ENCODE measurements at places on chromosomes 6 and 20.

DNA sequence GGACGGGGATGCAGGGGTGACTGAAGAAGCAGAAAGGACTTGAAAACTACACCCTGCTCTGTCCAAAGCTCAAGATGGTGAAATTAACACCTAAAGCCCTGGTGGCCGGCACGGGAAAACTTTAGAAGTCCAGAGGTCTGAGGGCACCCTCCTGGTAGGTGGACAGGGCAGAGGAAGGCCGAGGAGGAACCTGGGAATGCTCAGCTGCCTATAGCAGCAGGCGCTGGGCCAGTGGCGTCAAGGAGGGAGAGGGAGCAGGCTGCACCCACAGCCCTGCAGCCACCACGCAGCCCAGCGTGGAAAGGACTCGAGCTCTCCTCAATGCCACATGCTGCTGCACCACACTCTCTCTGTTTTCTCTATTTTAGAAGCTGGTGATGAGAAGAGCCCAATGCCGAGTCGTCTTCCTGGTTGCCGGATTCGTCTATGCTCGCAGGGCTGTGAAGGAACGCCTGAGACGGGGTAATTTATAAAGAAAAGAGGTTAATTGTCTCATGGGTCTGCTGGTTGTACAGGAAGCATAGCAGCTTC, 248.3 kb upstream of the AFDN start:
- no peak for DNase-seq

DNA sequence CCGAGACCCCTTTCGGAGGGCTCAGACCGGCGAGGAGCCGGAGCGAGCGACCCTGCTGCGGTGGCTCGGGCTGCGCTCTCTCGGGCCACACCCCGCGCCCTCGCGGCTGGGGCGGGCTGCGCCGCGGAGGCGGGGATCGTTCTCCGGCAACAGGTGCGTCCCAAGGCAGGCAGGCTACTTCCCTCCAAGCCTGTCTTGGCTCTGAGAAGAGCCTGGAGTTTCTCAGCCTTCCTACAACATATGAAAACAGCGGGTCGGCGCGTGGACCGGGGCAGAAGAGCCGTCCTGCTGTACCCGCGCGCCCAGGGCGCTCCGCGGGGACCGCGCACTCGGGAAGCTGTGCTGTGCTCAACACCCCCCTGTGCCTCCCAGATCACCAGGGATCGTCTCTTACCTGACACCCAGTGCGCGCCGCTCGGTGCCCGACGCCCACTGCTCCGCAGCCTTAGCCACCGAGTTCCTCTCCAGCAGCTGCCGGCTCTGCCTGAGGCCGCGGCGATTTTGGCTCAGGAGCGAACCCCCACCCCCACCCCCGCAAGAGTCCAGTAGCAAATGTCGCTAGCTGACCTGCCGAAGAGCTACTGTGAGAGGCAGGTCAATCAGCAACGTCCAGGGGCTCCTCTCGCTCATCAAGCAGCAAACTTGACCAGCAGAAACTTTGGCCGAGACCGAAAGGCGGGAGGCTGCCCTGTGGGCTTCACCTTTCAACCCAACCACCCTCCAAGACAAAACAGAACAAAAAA, 3.7 kb upstream of the OLIG3 start:
- DNase-seq = peak; percentile 30

DNA sequence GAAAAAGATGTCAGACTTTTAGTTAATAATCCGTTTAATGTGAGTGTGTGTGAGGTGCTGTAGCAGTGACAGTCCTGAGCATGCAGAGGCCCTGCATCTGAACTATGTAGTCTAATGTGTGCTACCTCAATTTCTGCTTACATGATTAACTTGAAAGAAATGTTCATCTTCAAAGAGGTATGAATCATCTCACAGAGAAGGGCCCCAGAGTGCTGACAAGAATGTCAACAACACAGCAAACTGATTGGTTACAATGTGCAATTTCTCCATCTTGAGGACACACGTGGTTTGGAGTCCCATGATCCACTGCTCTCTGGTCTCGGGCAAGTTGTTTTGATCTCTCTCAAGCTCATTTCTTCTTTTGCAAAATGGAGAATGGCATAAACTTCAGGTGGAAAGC, 61.7 kb upstream of the EMILIN3 start:
- DNase-seq = peak; percentile 11

DNA sequence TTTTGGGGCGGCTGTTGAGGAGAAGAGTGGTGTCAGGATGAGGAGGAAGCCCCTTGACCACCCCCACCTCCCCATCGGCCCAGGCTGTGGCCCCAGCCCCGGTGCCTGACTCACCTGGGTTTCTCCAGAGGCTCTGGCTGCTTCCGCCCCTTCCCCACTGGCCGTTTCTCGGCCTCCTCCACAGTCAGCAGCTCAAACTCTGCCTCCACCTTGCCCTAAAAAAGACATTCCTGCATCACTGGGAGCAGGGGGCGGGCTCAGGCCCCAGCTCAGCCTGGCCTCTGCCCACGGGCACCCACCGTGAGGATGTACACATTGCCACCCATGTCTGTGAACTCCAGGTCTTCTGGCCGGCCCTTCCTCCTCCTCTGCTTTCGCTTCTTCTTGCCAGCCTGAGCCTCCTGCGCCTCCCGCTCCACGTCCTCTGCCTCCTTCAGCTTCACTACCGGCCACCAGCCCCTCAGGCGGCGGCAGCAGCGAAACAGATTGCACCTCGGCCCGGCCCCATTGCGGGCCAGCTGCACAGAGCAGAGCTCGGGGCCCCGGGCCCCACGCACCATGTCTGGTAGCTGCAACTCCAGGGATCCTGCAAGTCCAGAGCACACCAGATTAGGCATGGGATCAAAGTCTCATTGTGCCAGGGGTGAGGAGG, 17.3 kb downstream of the ERGIC3 start:
- no peak for DNase-seq

DNA sequence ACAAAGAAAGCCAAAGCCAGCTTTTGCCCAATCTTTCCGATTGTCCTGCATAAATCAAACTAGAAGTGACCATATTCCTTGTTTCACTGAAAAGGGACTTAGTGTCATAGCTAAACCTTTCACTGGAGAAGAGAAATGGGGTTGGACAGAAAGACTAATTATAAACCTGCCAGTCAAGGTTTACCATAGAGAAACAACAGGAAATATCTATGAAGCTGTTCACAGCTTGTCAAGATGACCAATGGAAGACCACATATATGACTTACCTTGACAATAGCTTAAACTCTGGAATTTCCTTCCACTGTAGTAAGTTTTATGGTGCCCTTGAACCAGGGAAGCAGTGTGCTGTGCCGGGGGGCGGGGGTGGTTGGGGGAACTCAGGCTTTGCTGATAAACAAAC, 107.7 kb upstream of the PHACTR1 start:
- no peak for DNase-seq

GRCh38 chr6:81750681-81751387, 1.6 kb downstream of the TENT5A start:
- DNase-seq = no peak

DNA sequence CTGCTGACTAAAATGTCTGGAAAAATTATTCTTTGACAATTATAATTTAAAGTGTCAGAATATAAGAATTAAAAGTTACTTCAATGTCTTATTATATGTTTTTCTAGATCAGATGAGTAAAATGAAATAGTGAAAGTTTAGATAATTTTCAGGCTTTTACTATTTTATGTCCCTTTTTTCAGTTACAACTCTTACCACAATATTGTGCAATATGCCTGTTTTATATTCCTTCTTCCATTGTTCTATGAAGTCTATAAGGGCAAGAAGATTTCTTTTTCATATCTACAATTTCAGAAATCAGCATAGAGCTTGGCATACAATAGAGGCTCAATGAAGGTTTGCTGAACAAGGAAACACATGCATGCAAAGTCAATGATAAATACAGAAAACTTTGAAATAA, 401.2 kb upstream of the HTR1E start:
- DNase-seq = no peak

- no peak for DNase-seq
Measured at GRCh38 chr6:158808941-158809678, 10.1 kb downstream of the EZR start.

GRCh38 chr6:121711472-121711871, 276.0 kb downstream of the GJA1 start:
- DNase-seq = no peak

DNA sequence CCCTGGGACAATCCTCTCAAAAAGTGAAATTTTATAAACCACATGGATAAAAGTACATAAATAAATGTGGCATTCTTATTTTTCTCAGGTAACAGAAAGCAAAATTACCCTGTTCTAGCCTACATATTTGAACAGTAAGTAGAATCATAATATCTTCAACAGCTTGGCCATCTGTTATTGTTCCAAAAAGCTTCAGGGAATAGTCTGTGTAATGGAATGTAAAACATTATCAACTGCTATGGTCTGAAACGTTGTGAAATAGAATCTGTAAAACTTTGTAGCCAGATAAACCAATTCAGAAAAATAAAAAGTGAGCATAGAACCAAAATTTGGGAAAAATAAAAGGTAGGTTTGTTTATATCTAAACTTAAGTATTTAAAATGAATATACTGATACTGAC, 114.7 kb downstream of the THEMIS start:
- DNase-seq = no peak

- DNase-seq = no peak
Measured at GRCh38 chr6:44034391-44034861, 92.8 kb downstream of the MRPL14 start.

- no peak for DNase-seq
Measured at GRCh38 chr6:145086197-145086596, 649.1 kb downstream of the EPM2A start.

DNA sequence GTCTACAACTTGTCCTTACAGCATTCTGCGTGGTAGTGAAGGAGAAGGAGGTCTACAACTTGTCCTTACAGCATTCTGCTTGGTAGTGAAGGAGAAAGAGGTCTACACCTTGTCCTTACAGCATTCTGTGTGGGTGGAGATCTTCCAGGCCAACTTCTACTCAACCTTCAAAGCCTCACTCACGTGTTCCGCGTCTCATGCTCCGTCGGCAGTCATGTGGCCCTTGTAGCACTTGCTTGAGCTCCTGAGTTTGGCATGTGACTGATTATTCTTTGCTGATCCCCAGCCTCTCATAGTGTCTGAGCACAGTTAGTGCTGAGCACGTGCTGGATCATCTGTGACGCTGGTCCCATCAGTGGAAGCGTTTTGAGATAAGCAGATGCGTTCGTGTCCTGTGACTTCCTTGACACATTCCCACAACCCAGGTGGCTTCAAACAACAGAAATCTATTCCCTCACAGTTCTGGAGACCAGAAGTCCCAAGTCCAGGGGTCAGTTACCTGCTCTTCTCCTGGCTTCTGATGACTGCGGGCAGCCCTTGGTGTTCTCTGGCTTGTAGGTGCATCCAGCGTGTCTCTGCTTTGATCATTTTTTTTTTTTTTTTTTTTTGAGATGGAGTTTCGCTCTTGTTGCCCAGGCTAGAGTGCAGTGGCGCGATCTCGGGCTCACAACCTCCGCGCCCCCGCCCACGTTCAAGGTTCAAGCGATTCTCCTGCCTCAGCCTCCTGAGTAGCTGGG, 2.6 kb downstream of the SS18L1 start:
- DNase-seq = no peak

- DNase-seq = no peak
Measured at GRCh38 chr6:87575423-87575822, 14.4 kb downstream of the RARS2 start.

DNA sequence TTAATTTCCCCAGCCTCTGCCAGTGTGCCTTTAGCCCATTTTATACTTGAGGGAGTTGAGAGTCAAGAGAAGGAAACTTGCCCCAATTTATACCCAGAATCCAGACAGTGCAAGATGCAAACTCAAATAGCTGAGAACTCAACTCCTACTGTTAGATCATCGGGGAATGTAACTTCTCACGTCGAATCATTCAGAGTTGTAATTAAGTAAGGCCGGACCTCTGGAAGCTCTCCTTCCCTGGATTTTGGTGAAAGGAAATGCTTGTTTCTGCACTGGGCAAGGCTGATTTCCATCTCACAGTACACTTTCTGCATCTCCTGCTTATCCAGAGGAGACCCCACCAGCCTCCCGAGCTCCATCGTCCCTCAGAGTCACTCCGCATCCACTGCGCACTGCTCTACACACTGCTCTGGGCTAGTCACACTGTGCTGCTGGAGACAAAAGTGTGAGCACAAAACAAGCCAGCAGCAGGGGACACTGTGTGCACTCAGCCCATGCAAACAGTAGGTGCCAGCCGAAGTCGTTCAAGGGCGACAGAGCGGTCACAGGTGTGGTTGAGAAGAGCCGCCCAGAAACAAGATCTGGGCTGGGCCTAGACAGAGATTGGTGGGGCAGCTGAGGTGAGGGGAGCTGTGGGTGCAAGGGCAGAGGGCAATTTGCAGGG, 150.4 kb upstream of the QKI start:
- DNase-seq = no peak

- no peak for DNase-seq
Measured at GRCh38 chr6:5442916-5443315, 181.6 kb downstream of the FARS2 start.
